Neural crest cell (in vitro differentiated cells): ENCODE measurements at places on chromosomes 4 and X. TPM values are rescaled to one million over a fixed set of nuclear protein-coding genes. Genes with fewer than 3 reads are reported as not detected.

GRCh38 chrX:40912166-40912565 lies 173.1 kb upstream of the USP9X start:
- no peak for DNase-seq
- H3K4me3 ChIP-seq: no peak overlapping the region
- H3K4me1 ChIP-seq: no peaks in the 10 kb centered on the region
- no peaks in the 10 kb centered on the region for H3K27me3 ChIP-seq
- H3K36me3 ChIP-seq: peaks cover 10% of the 10 kb centered on the region
- no peak overlapping the region for H3K27ac ChIP-seq

DNA sequence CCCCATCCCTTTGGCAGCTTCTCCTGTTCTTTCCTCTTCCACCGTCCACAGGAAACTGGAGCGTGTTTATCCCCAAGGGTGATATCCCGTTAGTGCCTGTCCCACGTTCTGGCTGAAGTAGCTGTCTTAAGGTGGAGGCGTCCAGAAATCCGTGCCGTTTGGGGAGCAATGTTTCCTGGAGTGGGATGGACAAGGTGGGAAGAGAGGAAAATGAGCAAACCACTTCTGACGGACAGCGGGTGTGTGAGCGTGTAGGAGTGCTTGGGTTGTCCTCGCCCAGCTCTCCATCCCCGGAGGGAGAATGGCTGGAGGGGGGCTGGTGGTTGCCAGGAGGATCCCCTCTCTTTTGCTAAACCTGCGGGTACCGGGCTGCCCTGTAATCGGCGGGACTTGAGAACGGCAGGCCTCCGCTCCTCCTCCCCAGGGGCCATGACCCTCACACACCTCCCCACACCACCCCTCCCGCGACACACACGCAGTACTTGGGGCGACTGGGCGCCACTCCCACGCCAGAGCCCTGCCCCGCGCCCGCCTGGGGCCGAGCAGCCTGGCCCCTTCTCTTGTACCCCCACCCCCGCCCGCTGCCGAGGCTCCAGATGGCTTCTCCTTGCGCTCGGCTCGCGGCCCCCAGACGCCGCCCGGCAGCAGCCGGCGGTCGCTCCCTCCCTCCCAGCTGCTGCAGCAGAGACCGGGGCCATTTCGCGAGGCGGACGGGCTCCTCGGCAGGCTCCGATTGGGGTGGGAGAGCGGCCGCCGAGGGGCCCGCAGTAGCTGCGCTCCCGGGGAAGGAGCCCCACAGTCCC lies 13.9 kb upstream of the PRDM8 start:
- H3K36me3 ChIP-seq: peaks cover 6% of the 10 kb centered on the region
- DNase-seq: no peak
- H3K27me3 ChIP-seq: peaks cover 83% of the 10 kb centered on the region
- peak overlapping the region; percentile 85 for H3K4me3 ChIP-seq

- no peak overlapping the region for H3K27ac ChIP-seq
- no peaks in the 10 kb centered on the region for H3K4me1 ChIP-seq
- H3K36me3 ChIP-seq: no peaks in the 10 kb centered on the region
- H3K27me3 ChIP-seq: no peaks in the 10 kb centered on the region
These were observed 2349.0 kb upstream of the TENM3 start for GRCh38 chr4:179894066-179894778.

- no peaks in the 10 kb centered on the region for H3K4me1 ChIP-seq
- no peak overlapping the region for H3K4me3 ChIP-seq
- no peaks in the 10 kb centered on the region for H3K36me3 ChIP-seq
- no peaks in the 10 kb centered on the region for H3K27me3 ChIP-seq
- DNase-seq: no peak
These were observed 415.1 kb downstream of the FAM47B start for GRCh38 chrX:35357656-35358055.

GRCh38 chr4:26574563-26574962 lies 9.3 kb upstream of the TBC1D19 start:
- no peak for DNase-seq
- H3K27me3 ChIP-seq: no peaks in the 10 kb centered on the region
- H3K36me3 ChIP-seq: no peaks in the 10 kb centered on the region
- H3K4me1 ChIP-seq: no peaks in the 10 kb centered on the region
- no peak overlapping the region for H3K27ac ChIP-seq
- no peak overlapping the region for H3K4me3 ChIP-seq

DNA sequence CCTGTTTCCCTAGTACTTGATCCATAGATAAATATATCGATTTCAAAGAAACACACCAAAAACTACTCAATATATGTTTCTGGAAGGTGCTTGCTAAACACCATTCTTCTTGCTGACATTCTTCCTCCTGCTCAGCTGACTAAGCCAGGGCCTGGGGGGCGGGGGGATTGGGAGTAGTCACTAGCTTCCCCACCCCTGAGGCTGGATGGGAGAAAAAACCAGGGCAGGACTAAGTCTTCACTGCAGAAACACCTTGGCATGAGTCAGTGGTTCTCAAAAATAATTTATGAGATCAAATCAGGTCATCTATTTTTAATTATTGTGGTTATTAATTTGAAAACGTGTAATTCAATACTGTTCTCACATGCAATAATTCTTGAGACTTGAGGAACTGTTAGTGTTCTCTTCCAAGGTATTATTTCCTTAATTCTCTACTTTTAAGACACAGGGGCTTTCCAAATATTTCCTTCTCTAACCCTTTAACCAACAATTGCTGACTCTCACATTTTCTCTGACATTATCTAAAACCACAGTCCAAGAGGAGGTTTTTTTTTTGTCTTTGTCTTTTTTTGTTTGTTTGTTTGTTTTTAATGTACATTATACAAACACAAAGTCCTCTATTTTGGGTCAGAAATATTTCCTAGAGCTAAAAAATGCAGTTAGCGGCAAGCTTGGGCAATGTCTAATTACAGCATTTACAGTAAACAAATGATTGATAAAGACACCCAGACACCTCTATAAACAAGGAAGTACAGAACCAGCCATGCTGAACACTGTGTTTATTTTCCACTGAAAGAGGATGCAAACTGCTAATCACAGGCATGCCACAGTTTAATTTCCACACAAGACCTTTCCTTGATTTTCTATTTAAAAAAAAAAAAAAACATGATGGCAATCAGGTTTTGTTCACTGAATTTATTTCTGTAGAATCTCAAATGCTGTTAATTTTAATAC lies 120.3 kb upstream of the USP9X start:
- DNase-seq: no peak
- no peak overlapping the region for H3K27ac ChIP-seq
- H3K27me3 ChIP-seq: no peaks in the 10 kb centered on the region
- no peaks in the 10 kb centered on the region for H3K4me1 ChIP-seq

Gene GABRQ
- total RNA-seq: 0.84 and 0.91 TPM in 2 replicates

Gene COL25A1
- 39.3 and 39.6 TPM in 2 replicates for total RNA-seq

Gene HSFX3
- not detected in 2 replicates for total RNA-seq

DNA sequence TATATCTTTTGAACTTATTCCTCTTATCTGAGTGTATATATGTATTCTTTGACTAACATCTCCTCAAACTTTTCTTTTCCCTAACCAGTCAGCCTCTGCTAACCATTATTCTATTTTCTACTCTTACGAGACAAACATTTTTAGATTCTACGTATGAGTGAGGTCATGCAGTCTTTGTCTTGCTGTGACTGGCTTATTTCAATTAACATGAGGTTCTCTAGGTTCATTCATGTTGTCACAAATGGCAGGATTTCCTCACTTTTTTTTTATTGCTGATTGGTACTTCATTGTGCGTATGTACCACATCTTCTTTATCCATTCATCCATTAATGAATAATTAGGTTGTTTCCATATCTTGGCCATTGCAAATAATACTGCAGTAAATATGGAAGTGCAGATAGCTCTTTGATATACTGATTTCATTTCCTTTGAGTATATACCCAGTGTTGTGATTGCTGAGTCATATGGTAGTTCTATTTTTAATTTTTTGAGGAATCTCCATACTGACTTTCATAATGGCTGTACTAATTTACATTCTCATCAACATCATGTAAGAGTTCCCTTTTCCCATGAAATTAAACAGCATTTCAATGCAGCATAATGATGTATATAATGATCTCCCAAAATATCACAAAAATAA lies 80.1 kb downstream of the HS3ST1 start:
- no peaks in the 10 kb centered on the region for H3K36me3 ChIP-seq
- no peak overlapping the region for H3K4me3 ChIP-seq
- H3K27me3 ChIP-seq: no peaks in the 10 kb centered on the region
- no peak for DNase-seq

DNA sequence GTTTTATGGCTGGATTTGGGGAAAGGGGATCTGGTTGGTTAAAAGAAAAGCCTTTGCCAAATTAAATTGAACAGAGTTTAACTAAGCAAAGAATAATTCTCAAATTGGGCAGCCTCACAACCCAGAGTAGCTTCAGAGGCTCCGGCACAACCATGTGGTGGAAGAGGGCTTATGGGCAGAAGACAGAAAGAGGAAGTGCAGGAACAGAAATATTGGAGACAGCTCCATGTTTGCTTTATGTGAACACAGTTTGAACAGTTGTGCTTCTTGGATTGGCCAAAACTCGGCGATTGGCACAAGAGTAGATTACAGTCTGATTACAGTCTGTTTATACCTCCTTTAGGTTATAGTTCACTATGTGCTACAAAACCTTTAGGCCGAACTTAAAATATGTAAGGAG lies 562.7 kb downstream of the TRIML1 start:
- no peaks in the 10 kb centered on the region for H3K36me3 ChIP-seq
- H3K27me3 ChIP-seq: no peaks in the 10 kb centered on the region
- no peak for DNase-seq
- no peak overlapping the region for H3K27ac ChIP-seq

- peaks cover 10% of the 10 kb centered on the region for H3K27me3 ChIP-seq
- no peak overlapping the region for H3K4me3 ChIP-seq
- H3K36me3 ChIP-seq: no peaks in the 10 kb centered on the region
- no peak overlapping the region for H3K27ac ChIP-seq
- DNase-seq: no peak
These were observed 19.5 kb downstream of the CNGA2 start for GRCh38 chrX:151754047-151754429.

DNA sequence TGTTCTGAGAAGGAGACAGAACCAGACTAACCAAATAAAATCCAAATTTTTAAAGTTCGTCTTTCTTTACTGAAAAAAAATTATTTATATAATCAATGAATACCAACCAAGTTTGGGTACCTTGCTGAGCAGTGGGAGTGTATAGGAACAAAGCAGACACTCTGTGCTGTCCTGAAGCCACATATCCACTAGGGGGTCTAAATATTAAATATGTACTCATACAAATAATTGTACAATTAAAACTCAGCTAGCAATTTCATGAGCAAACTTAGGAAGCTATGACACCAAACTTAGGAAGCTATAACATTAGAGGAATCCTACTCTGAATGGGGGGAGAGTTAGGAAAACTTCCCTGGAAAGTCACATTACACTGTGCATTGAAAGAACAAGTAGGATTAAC lies 582.0 kb upstream of the EPHA5 start:
- no peak overlapping the region for H3K4me3 ChIP-seq
- no peak for DNase-seq
- no peaks in the 10 kb centered on the region for H3K27me3 ChIP-seq
- no peak overlapping the region for H3K27ac ChIP-seq
